ENCODE measurements at places on chromosomes 4 and X.

- peak; percentile 20 for DNase-seq
These were observed 68.3 kb downstream of the CRMP1 start for GRCh38 chr4:5824635-5825034.

GRCh38 chr4:120801137-120801758 lies 121.3 kb downstream of the PRDM5 start:
- DNase-seq, result no peak

GRCh38 chr4:151808120-151808529 lies 47.3 kb upstream of the GATB start:
- no peak for DNase-seq

GRCh38 chr4:139560406-139561104 lies 4.5 kb upstream of the SETD7 start:
- no peak for DNase-seq

All from endothelial cell (in vitro differentiated cells).